GM12891 (cell line): ENCODE measurements at places on chromosomes 1 and 21.

DNA sequence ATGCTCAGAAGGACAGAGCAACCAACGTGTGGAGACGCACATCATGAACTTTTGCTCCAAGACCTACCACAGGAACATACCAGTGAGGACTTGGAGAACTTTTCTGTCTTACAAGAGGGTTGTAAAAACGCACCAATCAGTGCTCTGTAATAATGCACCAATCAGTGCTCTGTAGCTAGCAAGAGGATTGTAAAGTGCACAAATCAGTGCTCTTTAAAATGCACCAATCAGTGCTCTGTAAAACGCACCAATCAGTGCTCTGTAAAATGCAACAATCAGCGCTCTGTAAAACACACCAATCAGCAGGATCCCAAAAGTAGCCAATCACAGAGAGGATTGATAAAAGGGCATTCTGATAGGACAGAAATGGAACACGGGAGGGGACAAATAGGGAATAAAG lies 40.4 kb upstream of the SPAG17 start:
- DNase-seq: no peak

- DNase-seq: no peak
These were observed 7.0 kb downstream of the SH2D5 start for GRCh38 chr1:20725189-20726117.

GRCh38 chr1:46535063-46535462 lies 16.4 kb downstream of the KNCN start:
- DNase-seq: no peak

- no peak for DNase-seq
These were observed 28.1 kb downstream of the RCOR3 start for GRCh38 chr1:211287218-211287617.

DNA sequence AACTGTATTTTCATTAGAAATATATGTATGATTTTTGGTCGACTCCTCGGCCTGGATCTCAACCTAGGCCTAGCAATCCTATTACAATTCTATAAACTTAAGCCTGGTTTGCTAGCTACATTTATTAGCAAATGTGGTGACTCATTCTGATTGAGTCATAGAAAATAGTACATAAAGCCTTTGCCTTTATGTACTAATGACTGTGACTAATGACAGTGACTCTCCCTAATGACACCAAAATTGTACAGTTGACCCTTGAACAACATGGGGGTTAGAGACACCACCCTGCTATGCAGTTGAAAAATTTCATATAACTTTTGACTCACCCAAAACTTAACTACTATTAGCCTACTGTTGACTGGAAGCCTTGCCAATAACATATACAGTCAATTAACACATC lies 78.9 kb downstream of the CLEC20A start:
- DNase-seq: no peak

- DNase-seq: no peak
These were observed 19.6 kb upstream of the TCEA3 start for GRCh38 chr1:23444104-23444533.

GRCh38 chr1:98766255-98766654 lies 104.7 kb downstream of the SNX7 start:
- DNase-seq: no peak

DNA sequence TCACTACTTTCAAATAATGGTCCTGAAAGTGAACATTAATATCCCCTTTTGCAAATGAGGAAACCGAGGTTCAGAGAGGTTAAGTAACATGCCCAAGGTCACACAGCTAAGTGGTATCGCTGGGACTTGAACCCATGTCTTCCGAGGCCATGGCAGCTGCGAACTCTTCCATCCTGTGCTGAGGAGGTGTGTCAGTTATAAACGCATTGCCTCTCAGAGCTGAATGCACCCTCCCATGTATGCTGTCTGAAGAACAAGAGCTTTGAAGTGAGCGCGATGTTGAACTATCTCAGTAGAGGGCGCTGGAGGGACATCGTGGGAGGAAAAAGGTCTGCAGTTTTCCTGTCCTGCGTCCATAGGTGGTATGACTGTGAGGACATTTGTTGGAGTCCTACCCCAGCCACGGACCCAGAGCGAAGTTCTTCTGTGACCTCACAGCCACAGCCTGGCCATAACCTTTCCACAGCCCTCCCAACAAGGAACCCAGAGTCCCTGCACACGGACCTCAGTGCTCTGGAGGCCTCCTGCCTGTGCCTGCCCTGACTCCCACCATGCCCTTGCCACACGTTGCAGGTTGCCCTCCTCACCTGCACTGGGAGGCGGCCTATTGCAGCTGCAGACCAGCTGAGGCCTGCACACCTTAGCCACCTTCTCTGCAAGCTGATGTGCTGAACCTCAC lies 7.5 kb downstream of the MYOC start:
- peak; percentile 27 for DNase-seq

- no peak for DNase-seq
These were observed 13.1 kb upstream of the BCL9 start for GRCh38 chr1:147527941-147528936.

GRCh38 chr1:10745886-10746455 lies 50.5 kb downstream of the CASZ1 start:
- no peak for DNase-seq

GRCh38 chr21:31484219-31484618 lies 140.2 kb upstream of the TIAM1 start:
- DNase-seq: no peak

DNA sequence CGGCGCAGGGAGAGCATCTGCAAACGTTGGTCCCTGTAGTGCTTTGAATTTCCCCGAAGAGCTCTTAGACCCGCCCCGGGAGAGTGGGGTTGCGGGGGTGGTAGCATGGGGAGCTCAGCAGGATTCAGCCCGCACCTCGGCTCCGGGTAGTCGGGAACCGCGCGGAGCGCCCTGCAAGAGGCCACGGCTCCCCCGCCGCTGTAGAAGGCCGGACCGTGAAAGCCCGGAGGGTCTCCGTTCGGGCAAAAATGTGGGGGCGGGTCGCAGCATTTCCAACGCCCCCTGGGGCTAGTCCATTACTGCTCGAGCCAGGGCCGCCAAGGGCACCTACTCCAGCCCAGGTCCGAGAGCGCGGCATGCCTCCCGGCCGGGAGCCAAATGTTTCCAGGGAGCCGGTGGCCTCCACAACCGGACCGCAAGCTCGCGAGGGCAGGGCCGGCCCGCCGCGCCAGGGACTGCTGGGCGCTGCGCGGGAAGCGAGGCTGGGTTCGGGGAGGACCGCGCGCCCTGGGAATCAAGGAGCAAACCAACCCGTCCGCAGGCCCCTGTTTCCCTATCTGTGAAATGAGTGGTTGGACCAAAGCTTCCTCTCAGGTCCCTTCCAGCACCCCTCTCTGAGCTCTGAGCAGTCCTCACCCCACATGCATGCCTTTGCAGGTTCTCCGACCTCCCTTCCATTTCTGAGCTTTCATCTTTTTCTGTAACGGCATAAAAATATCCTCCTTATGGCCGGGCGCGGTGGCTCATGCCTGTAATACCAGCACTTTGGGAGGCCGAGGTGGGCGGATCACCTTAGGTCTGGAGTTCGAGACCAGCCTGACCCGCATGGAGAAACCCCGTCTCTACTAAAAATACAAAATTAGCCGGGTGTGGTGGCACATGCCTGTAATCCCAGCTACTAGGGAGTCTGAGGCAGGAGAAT lies 775 bp upstream of the TMEM63A start:
- DNase-seq: peak; percentile 68

DNA sequence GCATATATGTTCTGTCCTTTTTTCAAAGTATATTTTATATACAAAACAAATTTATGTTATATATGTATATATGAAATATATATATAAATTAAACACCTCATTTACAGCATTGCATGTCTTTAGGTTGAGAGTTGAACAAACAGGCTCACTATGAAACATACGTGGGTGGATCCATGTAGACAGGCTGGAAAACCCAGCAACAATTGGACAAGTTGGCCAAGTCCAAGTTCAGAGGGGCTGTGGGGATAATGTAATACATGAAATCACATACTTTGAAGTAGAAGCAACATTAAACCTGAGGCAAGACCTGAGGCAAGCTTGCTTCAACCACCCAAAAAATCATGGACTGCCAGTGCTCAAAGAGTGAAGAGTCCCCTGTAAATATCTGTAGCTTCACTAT lies 39.7 kb downstream of the KCNJ6 start:
- DNase-seq: no peak

DNA sequence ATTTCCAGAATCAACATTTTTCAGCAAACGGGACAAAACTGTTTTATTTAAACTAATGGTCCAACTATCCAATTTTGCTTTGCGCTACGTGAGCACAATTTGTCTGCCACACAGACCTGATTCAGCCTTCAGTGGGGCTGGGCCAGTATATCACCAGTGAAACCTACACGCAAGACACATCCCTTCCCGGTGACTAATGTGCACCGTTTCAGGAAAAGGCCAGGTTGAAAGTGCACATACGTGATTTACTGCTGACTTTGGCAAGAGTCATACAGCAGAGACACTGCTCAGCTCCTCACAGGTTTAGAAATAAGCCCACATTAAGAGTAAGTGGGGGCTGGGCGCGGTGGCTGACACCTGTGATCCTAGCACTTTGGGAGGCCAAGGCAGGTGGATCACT lies 5.1 kb upstream of the TMEM51 start:
- no peak for DNase-seq

- DNase-seq: no peak
These were observed 24.2 kb downstream of the WDTC1 start for GRCh38 chr1:27258598-27258997.

DNA sequence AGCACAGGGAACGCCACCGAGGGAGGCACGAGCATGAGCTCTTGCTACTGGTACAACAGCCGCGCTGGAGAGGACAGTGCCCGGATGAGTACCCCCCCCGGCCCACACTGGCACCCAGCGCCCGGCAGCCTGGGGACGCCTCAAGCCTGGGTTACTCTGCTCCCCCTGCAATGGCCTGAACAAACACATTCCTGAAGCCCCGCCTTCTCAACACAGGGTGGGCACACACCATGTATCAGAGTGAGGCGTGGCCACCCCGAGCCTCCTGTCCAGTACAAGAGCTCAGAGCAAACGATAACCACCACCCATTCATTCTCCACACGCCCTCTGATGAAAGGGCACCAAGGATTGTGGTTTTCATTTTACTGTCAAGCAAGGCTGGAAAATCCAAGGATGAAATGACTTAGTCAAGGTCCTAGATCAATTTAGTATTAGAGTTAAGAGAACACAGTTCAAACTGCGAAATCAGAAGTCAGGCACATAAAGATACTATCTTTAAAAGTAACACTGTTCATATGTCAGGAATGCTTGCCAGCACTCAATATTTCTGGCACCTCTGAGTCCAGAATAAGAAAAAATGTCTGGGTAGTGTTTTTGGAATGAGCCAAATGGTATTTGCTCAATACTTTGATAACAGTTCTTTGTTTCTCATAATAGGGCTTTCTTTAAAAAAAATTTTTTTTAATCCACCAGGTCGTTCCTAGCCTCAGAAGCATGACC lies 22.0 kb downstream of the UBE2G2 start:
- no peak for DNase-seq

GRCh38 chr1:184075055-184076029 lies 23.8 kb downstream of the TSEN15 start:
- no peak for DNase-seq

DNA sequence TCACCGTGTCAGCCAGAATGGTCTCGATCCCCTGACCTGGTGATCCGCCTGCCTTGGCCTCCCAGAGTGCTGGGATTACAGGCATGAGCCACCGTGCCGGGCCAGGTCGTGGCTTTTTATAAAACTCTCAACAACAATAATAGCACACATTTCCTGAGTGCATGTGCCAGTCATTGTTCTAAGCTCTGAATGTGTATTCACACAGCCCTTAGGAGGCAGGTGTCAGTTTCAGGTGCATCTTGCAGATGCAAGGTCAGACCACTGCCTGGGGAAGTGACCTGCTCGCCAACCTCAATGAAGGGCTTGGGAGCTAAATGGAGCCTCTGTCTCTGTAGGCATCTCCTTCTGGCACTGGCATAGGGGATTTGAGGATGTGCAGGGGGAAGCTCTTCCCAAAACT lies 1.6 kb upstream of the LEFTY2 start:
- DNase-seq: no peak

DNA sequence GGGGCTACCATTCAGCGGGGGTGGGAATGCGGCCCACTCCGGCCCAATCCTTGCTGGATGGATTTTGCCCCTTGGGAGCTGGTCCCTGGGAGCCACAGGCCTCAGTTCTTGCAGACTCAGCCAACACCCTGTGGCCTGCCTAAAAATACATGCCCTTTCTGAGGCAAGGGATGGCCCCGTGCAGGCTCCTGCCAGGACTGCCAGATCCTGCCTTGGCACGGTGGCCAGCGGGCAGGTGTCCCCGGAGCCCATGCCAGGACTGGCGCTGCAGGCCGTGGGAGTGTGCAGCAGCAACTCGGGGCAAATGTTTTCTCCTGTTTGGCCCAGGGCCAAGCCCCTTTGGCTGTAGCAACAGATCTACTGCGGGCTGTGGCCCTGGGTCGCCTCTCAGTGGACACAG lies 1.6 kb upstream of the PANK4 start:
- DNase-seq: no peak

DNA sequence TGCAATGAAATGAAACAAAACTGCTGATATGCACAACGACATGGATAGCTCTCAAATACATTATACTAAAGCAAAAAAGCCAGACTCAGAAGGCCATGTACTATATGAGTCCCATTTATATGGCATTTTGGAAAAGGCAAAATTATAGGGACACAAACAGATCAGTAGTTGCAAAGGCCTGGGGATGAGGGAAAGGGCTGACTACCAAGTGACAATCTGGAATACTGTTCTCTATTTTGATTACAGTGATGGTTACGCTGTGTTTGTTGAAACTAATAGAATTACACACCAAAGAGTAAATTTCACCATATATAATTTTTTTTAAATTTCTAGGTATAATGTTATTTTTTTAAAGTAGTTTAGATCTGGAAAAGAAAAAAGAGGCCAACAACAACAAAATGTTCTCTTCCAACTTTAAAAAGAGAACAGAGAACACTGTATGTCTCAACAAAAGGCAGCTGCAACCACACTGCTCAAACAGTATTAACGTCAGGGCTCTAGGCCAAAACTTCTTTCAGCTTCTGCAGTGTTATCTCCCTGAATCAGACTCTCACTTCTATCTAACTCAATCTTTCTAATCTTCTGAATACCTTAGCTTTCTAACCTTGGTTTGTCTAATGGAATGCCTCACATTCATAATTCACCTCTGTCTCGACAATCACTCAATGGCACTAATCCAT lies 75.8 kb downstream of the FOXJ3 start:
- no peak for DNase-seq

- no peak for DNase-seq
These were observed 44.6 kb upstream of the GRIK3 start for GRCh38 chr1:37078866-37079265.

DNA sequence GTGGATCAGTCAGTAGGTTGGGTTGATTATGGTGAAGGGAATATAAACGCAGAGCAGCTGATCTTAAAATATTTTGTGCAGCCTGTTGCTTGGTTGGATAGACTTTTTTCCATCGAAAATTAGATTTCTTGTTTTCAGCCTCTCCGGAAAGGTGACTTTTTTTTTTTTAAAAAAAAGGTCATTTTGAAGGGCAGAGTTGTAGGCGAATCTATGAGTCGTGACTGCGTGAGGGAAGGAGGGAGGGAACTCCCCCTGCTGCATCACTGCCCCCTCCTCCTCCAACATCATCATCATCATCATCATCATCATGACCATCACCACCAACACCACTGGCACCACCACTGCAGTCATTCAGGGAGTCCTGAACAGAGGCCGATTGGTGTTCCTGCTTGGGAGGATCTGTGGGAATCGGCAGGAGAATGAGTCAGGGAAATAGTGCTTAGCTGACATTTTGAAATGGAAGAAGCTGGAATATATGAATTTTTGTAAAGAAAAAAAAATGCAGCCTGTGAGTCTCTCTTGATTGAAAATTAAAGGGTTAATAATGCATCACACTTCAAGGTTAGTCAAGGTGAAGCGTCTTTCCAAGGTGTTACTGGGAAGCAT lies 1.2 kb downstream of the ATP1B1 start:
- DNase-seq: no peak
